ENCODE measurements at places on chromosomes 2 and 18.

- DNase-seq = peak; percentile 87
These were observed 42.3 kb upstream of the NCOA1 start for GRCh38 chr2:24448797-24449196.

DNA sequence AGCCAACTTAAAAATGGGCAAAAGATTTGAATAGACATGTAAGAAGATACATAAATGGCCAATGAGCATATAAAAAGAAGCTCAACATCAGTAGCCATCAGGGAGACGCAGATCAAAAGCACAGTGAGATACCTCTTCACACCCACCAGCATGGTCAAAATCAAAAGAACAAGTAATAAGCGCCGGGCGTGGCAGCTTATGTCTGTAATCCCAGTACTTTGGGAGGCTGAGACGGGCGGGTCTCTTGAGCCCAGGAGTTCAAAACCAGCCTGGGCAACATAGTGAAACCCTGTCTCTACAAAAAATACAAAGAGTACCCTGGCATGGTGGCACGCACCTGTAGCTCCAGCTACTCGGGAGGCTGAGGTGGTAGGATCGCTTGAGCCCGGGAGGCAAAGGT, 4.6 kb upstream of the CIB4 start:
- DNase-seq = no peak

DNA sequence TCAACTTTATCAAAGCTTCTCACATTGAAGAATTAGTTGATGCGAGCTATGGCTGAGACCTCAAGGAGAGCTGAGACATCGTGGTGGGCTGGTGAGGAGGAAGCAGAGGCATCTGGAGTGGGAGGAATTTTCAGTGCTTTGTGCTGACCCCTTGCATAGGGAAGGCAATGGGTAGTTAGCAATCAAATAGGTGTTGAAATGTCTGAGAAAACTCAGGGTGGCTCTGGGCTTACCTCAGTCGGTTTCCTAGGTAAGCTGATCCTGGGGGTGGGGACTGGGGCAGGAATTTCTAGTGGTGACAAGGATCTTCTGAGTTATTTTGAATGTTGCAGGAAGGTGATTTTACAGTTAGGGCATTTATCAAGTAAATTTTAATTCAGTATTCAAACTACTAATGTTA, 20.7 kb upstream of the DPP10 start:
- no peak for DNase-seq

DNA sequence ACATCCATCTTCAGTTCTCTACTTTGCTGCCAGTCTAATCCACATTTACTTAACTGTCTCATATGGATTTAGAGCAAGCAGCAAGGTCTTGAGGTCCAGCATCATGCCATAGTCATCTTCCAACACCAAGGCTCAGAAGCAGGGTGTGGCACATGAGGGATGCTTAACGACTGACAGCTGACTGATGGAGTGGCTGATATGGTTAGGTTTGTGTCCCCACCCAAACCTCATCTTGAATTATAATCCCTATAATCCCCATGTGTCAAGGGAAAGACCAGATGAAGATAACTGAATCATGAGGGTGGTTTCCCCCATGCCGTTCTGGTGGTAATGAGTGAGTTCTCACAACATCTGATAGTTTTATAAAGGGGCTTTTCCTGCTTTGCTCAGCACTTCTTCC, 257.3 kb downstream of the NBAS start:
- DNase-seq = no peak

GRCh38 chr2:176317199-176317598, 48.0 kb downstream of the MTX2 start:
- no peak for DNase-seq

GRCh38 chr2:210663631-210664089, 107.3 kb downstream of the CPS1 start:
- no peak for DNase-seq

DNA sequence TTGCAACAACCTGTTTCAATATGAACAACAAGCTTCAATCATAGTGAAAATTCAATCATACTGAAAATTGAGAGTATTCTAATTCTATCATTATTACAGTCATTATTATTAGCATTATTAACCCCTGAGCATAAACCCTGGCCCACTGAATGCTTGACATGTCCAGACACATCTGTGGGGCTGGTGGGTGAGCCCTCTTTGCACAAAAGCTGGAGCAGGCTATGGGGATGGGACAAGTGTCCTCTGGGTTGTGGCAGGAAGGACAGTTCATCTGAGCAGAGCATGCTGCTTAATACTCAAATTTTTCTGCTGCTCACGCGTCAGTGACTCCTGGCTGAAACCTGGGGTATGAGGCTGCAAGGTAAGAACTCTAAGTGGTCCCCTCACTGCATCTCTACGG, 451.1 kb upstream of the POU3F3 start:
- DNase-seq = no peak

- DNase-seq = no peak
These were observed 331.2 kb upstream of the LRATD1 start for GRCh38 chr2:14301331-14301730.

DNA sequence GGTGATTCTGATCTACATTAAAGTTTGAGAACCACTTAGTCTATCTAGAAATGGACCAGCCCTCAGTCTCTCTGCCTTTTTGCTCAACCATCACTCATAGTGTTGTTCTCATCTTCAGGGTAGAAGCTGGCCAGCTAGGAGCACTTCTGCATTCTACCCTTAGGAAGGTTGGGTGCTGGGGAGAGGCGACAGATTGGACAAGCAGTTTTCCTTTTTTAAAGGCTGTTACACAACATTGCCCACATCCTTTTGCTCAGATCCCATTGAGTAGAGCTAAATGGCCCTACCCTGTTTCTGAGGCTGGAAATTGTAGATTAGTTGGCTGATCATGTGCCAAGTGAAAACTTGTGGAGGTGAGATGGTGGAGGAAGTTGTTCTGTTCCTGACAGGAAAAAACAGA, 35.6 kb downstream of the OSBPL6 start:
- DNase-seq = peak; percentile 27

DNA sequence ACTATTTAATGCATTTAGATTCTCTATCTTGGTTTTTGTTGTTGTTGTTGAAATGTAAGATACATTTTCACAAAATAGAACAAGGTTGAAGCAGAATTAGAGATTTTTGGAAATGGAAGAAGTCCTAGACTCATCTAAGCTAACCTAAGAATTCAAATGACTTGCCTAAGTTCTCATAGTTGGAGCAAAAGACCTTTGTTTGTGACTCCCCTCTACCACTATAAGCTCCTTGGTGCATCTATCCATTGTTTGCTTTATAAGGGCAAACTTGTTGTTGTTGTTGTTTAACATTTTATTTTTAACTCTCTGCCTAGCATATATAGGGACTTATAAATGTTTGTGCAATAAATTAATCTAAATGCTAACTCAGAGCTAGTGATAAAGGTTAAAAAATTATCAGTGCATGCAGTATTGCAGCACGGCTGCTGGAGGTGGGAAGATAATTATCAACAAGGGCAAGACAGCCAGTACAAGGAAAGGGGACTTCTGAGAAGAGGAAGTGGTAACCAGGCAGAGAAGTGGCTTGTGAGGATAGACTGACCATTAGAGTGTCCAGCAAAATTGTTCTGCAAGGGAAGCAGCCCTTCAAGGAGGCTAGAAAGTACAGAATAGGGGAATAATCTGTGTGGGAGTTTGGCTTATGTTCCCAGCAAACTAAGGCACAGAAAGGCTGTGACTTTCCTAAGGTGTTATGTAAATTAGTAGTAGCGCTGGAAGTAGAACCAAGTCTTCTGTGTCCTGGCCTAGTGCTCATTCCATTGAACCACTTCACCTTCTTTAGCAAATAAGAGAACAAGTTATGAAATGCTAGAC, 38.1 kb upstream of the ACYP2 start:
- DNase-seq = peak; percentile 1

Data from suppressor macrophage treated with lipopolysaccharide for 4 hours (primary cell).